ENCODE measurements at places on chromosomes 11 and 22. TPM values are rescaled to one million over a fixed set of nuclear protein-coding genes. Genes with fewer than 3 reads are reported as not detected.

Gene CDC45
- 122 TPM for total RNA-seq

Gene MFRP
- total RNA-seq = not detected

Gene C11orf52
- total RNA-seq = not detected

Gene WNT7B
- total RNA-seq = not detected

Gene MS4A15
- total RNA-seq = not detected

Gene UPK2
- not detected for total RNA-seq

Gene KRTAP5-9
- 0.27 TPM for total RNA-seq

Gene OR8A1
- not detected for total RNA-seq

Gene FIBIN
- total RNA-seq = not detected

Gene PEX26
- total RNA-seq = 56.3 TPM

Gene UBQLN3
- not detected for total RNA-seq

Gene GAL3ST1
- not detected for total RNA-seq

Gene TIMM8B
- total RNA-seq = 36.5 TPM

Gene OR8D1
- total RNA-seq = not detected

Gene C11orf24
- total RNA-seq = 28.9 TPM

Gene ENTHD1
- total RNA-seq = 0.95 TPM

Gene VSIG2
- 0.31 TPM for total RNA-seq

Gene CABP2
- not detected for total RNA-seq

Gene MYBPC3
- not detected for total RNA-seq

Gene TESMIN
- 6.6 TPM for total RNA-seq

Gene RPS13
- total RNA-seq = 1,745 TPM

Gene NUMA1
- total RNA-seq = 158 TPM

Gene RGL4
- 9.1 TPM for total RNA-seq

Gene CD248
- total RNA-seq = not detected

Gene NXPE2
- not detected for total RNA-seq

Gene BAIAP2L2
- 1.6 TPM for total RNA-seq

Gene ACTN3
- total RNA-seq = 0.15 TPM

Gene MS4A12
- not detected for total RNA-seq

Gene SLC22A12
- not detected for total RNA-seq

Gene OR2AT4
- total RNA-seq = not detected

Gene SEC14L3
- total RNA-seq = not detected

Gene TPST2
- total RNA-seq = 31.2 TPM

Gene OSM
- 41.2 TPM for total RNA-seq

Gene ACR
- not detected for total RNA-seq

Gene IRAG1
- total RNA-seq = not detected

Gene TENM4
- total RNA-seq = not detected

Gene HBB
- total RNA-seq = not detected

Gene ADSL
- 146 TPM for total RNA-seq

Gene TNNT3
- total RNA-seq = 6.0 TPM

Gene MRGPRX4
- not detected for total RNA-seq

Gene TMEM45B
- 5.8 TPM for total RNA-seq

Gene CRYBB2
- not detected for total RNA-seq

Gene CCDC34
- 22.8 TPM for total RNA-seq

Gene PNPLA3
- total RNA-seq = 0.50 TPM

Gene CCDC157
- total RNA-seq = 2.9 TPM

Gene EIF3F
- 319 TPM for total RNA-seq

Gene SERPIND1
- not detected for total RNA-seq

Gene APOL4
- 0.53 TPM for total RNA-seq

Gene NCAM1
- total RNA-seq = not detected

Gene CLCF1
- 0.45 TPM for total RNA-seq

Gene OR52E8
- not detected for total RNA-seq

Gene SLC25A22
- total RNA-seq = 32.2 TPM

Gene CRYBB1
- total RNA-seq = 0.48 TPM

Gene CDC42EP2
- total RNA-seq = not detected

Gene ACRV1
- not detected for total RNA-seq
